ENCODE measurements at places on chromosomes 6 and 20. TPM values are rescaled to one million over a fixed set of nuclear protein-coding genes. Genes with fewer than 3 reads are reported as not detected.

Gene MPIG6B
- 0.06 TPM for total RNA-seq

Gene ACTR5
- total RNA-seq: 4.4 TPM

Gene RGS17
- total RNA-seq: 0.65 TPM

DNA sequence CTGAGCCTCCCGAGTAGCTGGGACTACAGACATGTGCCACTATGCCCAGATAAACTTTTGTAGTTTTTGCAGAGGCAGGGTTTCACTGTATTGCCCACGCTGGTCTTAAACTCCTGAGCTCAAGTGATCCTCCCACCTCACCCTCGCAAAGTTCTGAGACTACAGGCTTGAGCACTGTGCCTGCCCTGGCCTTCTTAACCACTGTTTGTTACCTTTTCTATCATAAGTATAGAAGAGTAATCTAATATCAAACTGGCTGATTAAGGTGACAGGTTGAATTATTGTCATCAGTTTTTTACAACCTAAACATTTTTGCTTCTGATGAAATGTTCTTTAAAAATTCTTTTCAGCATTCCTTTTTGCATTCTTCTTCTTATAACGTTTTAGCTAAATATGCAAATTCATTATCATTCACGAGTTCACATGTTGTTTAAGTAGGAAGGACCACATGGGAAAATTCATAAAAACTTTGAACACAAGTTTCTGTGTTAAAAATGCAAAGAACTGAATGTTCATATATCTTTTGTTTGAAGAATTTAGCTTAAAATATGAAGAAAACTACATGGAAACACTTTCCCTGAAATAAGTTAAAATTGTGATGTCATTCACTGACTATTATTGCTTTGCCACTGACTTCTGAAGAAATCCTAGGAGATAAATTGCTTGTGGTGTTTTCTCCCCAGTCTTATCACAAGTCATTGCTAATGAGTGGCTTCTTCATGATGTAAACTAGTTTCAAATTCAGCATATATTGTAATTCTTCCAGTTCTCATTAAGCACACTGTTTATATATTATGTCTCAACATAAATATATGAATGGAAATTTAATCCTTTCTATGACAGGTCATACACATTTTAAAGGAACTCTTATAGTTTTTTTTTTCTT, 106.7 kb downstream of the ADGRB3 start:
- DNase-seq: no peak

Gene C20orf204
- total RNA-seq: 1.0 TPM

GRCh38 chr20:22700367-22700766, 116.0 kb upstream of the FOXA2 start:
- no peak for DNase-seq

Measured in pancreas (tissue), 10 donors.